ENCODE measurements at places on chromosomes 2 and 18. TPM values are rescaled to one million over a fixed set of nuclear protein-coding genes. Genes with fewer than 3 reads are reported as not detected.

- no peak for DNase-seq
- no peak overlapping the region for H3K4me3 ChIP-seq
- peaks cover 86% of the 10 kb centered on the region for H3K27me3 ChIP-seq
- H3K36me3 ChIP-seq: no peaks in the 10 kb centered on the region
- H3K27ac ChIP-seq: no peak overlapping the region
- H3K4me1 ChIP-seq: peaks cover 19% of the 10 kb centered on the region
Observed at GRCh38 chr2:176117823-176118371, 1.3 kb downstream of the HOXD10 start.

- H3K4me3 ChIP-seq: peak overlapping the region; percentile 37
- no peaks in the 10 kb centered on the region for H3K36me3 ChIP-seq
- no peak overlapping the region for H3K27ac ChIP-seq
- no peaks in the 10 kb centered on the region for H3K27me3 ChIP-seq
- no peak for DNase-seq
- peaks cover 2% of the 10 kb centered on the region for H3K4me1 ChIP-seq
Observed at GRCh38 chr2:96508521-96509113, 3.5 kb upstream of the NEURL3 start.

- H3K4me3 ChIP-seq: no peak overlapping the region
- no peaks in the 10 kb centered on the region for H3K27me3 ChIP-seq
- no peak overlapping the region for H3K27ac ChIP-seq
- H3K36me3 ChIP-seq: no peaks in the 10 kb centered on the region
Observed at GRCh38 chr2:161123531-161124030, 36.6 kb upstream of the TANK start.

MEP1B gene
- total RNA-seq: not detected

LRRC30 gene
- not detected for total RNA-seq

- no peaks in the 10 kb centered on the region for H3K4me1 ChIP-seq
- no peak overlapping the region for H3K27ac ChIP-seq
- H3K36me3 ChIP-seq: no peaks in the 10 kb centered on the region
- no peaks in the 10 kb centered on the region for H3K27me3 ChIP-seq
- no peak for DNase-seq
- H3K4me3 ChIP-seq: no peak overlapping the region
Observed at GRCh38 chr2:7992612-7993602, 688.9 kb upstream of the ID2 start.

ATOH8 gene
- total RNA-seq: not detected

UGT1A5 gene
- total RNA-seq: not detected
